Esophagus squamous epithelium (tissue), 5 donors: ENCODE measurements at places on chromosomes 3 and 15.

DNA sequence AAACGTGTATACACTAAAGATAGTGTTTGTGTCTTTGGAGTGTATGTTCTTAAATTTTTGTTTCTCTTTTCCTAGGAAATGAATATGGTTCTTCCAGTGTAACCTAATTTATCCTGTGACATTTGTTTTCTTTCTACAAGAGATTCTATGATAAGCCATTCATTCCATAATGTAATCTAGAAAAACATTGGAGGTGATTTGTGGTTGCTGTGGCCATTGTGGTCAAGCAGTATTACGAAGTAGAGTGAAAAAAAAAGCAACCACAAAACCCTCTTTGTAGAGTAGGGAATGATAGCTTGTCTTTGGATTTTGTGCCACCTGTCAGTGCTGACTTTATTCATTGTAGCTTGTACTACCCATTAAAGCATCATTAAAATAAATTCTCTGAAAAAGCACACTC lies 1209.6 kb downstream of the ZPLD1 start:
- no peak for DNase-seq

GRCh38 chr15:25787381-25787780 lies 75.7 kb downstream of the ATP10A start:
- DNase-seq, result no peak

DNA sequence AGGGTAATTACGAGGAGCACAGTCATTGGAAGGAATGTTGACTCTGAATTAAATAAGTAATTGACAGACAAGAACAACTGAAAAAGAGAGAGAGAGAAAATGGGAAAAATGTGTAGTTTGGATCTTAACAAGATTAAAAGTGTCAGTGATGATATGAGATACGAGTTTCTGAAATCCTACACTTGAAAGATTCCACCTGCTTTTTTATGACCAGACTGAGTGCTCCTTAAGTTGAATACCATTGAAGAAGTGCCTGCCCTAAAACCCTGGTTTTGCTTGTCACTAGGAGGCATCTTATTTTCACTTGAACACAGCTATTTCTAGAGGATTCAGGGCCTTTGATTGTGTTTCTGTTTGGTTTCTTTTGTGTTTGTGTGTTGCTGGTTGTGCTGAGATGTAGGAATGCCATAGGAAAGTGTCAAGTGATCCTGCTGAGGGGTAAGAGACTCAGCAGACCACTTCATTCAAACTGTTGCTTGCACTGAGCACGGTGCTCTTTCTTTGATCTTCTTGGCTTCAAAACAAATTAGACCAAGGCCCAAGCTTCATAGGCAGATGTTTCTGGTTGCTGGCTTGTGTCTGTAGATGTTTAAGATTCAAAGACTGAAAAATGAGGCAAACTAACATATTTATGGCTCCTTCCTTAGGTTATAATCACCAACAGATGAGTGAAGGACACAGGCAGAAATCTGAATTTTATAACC lies 17.2 kb upstream of the ABHD10 start:
- no peak for DNase-seq

- no peak for DNase-seq
These were observed 60.3 kb upstream of the CFAP161 start for GRCh38 chr15:81073801-81074200.

DNA sequence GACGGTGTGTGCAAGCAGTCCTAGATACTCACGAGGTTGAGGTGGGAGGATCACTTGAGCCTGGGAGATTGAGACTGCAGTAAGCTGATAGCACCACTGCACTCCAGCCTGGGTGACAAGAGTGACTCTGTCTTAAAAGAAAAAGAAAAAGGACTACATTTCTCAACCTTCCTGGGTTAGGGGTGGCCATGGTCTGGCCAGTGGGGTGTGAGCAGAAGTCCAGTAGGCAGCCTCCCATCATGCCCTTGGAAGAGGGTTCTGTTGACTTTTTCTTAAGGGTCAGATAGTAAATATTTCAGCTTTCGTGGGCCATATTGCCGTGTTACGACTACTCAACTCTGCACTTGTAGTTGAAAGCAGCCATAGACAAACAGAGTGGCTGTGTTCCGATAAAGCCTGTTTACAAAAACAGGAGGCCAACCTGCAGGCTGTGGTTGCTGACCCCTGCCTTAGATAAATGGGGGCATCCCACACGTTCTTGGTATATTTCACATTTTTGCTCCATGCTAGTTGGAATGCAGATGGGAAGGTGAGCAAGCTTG lies 31.0 kb upstream of the PDE8A start:
- DNase-seq, result no peak

DNA sequence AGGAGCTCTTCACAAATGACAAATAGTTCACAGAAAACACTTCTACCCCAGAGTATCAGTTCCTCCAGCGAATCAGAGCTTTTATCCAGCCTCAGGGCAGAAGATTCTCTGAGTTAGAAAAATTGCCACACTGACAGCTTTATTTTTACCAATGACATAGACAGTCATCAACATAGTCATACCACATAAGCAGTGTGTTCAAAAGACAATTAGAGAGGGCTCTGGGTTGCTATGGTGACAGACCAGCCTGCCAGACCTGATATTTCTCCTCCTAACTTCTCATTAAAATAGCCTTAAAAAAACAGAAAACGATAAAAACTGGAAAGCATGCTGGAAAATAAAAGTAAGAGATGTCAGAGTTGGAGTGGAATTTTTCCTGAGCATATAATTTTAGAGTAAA lies 45.9 kb upstream of the COL6A5 start:
- no peak for DNase-seq

GRCh38 chr3:189276444-189277219 lies 104.9 kb downstream of the TPRG1 start:
- DNase-seq, result no peak

- no peak for DNase-seq
These were observed 80.3 kb downstream of the CPN2 start for GRCh38 chr3:194270627-194271459.

- DNase-seq, result no peak
These were observed at the start of gene ERC2 for GRCh38 chr3:56468184-56469106. Gene ERC2 (minus strand): TSS chr3:56468467.

GRCh38 chr3:179796421-179796820 lies 143.6 kb downstream of the USP13 start:
- no peak for DNase-seq

- no peak for DNase-seq
These were observed 51.4 kb downstream of the FGD5 start for GRCh38 chr3:14869917-14870782.

DNA sequence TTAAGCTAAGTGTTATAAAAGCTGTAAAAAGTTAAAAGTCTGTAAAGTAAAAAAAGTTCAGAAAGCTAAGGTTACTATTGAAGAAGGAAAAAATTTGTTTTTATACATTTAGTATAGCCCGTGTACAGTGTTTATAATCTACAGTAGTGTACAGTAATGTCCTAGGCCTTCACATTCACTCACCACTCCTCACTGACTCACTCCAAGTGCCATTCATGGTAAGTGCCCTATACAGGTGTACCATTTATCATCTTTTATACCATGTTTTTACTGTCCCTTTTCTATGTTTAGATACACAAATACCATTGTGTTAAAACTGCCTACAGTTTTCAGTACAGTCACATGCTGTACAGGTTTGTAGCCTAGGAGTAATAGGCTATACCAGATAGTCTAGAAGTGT lies 8.8 kb downstream of the CCDC71 start:
- no peak for DNase-seq

DNA sequence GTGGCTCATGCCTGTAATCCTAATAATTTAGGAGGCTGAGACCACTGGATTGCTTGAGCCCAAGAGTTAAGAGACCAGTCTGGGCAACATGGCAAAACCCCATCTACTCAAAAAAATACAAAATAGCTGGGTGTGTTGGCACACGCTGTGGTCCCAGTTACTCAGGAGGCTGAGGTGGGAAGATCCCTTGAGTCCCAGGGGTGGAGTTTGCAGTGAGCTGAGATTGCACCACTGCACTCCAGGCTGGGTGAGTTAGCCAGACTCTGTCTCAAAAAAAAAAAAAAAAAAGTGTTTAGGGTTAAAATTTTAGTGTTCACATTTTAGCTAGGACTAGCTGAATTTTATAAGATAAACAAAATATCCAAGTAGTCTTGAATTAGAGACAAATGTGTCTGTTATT lies 1340.1 kb upstream of the EPHA6 start:
- no peak for DNase-seq

DNA sequence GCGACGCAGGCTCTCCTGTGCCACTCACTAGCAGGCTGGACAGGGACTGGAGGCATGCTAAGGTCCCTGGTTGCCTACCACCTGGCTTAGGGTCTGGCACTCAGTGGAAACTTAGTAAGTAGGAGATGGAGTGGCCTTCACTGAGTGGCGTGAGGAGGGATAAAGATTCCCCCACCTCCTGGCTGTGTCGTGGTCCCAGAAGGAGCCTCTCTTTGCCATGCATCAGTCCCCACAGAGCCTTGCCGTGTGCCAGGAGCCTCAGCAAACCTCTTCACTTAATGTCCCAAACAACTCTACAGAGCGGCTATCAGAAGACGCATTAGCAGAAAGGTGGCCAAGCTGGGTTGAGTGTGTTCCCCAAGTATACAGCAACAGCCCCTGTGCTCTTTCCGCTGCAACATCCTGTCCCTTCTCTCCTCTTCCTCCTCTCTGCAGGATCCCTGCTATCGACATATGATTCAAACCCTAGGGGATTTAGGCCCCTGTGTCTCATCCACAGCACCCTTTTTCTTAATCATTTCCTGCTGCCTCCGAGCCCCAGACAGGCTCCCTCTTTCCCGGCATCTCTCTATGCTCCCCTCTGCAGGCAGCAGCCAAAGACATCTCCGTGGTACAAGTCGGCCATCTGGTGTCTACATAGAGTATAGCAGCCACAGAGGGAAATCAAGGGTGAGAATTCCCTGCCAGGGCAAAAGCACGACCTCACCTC lies 66.7 kb downstream of the SLC6A1 start:
- no peak for DNase-seq

DNA sequence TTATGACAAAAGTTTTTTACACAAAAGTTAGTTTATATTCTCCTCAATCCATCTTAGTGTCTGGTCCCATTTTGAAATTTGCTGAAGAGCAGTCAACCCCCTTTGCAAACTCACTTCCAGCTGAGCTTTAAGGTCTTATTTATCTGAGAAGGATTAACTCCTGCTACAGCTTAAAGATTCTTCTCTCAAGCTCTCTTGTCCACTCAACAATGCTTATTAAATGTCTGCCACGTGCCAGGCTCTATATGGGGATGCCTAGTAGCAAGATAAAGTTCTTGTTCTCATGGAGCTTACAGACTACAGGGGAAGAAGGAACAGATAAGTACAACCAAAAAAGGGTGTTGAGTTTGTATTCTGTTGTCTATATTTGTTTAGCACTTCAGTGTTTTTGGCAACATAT lies 18.7 kb downstream of the TMPRSS7 start:
- DNase-seq, result no peak

DNA sequence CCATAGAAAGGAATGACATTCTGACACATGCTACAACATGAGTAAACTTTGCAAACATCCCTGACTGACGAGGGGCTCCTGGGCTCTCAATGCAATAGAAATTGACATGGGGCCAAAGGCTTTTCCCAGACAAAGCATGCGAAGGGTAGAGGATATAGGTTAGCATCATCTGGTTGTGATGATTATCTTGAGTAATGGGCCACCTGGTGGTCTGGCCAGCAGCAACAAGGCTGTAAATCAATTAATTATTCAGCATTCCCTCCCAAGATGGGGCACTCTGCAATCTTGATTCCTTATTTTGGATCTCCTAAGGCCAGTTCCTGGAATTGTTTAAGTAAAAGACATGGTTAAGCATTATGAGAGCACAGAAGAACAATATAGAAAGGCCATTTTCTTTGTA lies 99.2 kb downstream of the AGBL1 start:
- DNase-seq, result no peak

DNA sequence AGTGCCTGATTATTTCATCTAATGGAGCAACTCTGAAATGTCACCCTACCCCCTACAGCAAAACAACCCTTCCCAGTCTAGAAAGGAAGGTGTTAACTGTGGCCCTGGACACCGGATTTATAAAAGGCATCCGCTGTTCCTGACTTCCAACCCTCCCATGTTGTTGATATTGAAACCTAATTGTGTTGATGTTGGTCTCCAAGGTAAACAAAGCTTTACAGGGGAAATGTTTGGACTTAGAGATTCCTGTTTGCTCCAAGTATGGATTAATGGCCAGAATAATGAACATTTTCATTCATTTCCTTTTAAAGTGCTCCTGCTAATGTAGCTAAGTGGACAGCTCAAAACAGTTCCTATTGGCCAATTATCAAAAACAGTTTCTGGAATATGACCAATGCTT lies 19.4 kb upstream of the LMCD1 start:
- no peak for DNase-seq

DNA sequence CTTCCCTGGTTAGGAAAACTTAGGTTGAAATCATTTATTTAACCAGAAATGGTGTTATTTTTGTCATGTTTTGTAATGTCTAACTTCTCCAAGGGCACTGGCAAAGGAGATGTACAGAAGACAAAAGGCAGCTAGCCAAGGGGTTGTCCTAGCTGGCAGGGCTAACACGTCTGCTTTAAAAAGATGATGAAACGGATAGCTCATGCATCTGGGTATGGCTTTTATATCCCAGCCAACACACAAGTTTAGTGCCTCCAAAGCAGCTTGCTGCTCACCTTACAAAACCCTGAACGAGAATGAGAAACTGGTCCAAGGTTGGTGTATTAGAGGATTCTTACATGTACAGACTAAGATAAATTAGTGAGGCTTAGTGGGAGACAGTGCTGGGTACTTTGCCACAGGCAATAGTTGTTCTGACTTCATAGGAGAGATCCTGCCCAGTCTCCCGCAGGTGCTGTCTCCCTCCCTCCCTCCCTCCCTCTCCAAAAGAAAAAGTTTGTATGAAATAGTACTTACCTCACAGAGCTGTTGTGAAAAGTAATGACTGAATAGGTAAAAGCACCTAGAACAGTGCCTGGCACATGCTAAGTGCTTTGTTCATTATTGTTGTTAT lies 47.8 kb downstream of the KCNMB2 start:
- DNase-seq, result no peak

DNA sequence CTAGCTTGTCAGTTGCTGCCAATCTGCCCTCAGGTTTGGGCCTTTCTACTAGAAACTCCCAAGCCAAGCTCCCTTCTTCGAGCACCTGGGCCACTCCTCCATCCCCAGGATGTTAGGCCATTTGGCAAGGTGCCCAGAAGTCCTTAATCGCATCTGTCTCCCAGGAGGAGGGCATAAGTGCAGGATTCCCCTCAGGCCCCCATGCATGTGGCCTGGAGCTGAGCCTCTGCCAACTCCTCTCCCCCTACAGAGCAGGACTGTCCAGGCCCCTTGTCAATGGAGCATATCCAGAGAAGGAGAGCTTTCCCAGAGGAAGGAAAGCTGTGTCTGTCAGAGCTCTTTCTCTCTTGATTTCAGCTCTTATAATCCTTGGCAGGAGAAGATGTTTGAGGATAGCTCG lies 182.6 kb upstream of the ROPN1 start:
- no peak for DNase-seq

- DNase-seq, result no peak
These were observed 2.4 kb upstream of the XRN1 start for GRCh38 chr3:142450189-142450588.

DNA sequence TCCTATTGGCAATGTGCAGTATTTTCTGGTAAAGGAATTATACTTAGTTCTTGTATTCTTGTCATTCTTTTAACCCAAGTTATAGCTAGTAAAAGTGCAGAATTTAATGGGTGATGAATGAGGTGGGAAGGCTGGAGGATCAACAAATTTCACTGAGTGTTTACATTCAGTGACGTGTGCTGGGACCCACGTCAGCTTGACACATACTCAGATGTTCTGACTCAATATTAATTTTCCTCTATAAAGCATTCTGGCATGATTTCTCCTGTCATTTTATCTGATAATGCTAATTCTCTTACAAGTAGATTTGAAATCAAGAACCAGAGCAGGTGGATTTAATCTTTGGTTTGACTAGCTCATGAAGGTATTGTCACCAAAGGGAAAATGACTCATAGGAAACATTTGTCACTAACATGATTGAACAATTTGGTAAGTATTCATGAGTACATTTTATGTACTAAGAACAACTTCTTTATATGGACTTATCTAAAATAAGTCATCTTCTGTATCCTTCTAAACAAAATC lies 71.0 kb upstream of the SYNPR start:
- no peak for DNase-seq
